Calu3 (cell line): ENCODE measurements at places on chromosomes 5 and 9. TPM values are rescaled to one million over a fixed set of nuclear protein-coding genes. Genes with fewer than 3 reads are reported as not detected.

DNA sequence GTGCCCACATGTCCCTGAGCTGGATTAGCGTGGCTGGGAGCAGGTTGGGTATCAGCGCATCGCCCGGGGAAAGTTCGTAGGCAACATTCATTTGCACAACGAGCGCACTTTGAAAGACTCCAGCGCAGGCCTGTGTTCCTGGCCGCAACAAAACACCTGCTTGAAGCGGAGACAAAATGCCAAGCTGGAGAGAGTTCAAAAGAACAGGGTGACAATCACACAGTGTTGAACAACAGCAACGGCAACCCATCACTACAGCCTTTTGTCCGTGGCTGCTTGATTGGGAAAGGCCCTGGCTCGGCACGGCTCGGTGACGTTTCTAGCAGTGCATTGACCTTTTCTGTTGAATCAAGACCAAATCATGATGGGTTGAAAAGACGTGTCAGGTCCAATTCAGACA, 336.3 kb downstream of the IRX1 start:
- no peaks in the 10 kb centered on the region for H3K36me3 ChIP-seq
- no peak overlapping the region for H3K27ac ChIP-seq
- DNase-seq: no peak

- H3K27me3 ChIP-seq: peaks cover 8% of the 10 kb centered on the region
- no peak overlapping the region for H3K4me3 ChIP-seq
- no peaks in the 10 kb centered on the region for H3K4me1 ChIP-seq
- H3K27ac ChIP-seq: no peak overlapping the region
- no peaks in the 10 kb centered on the region for H3K36me3 ChIP-seq
- no peak for DNase-seq
Measured at GRCh38 chr5:114369680-114370417, 8.0 kb downstream of the KCNN2 start.

DNA sequence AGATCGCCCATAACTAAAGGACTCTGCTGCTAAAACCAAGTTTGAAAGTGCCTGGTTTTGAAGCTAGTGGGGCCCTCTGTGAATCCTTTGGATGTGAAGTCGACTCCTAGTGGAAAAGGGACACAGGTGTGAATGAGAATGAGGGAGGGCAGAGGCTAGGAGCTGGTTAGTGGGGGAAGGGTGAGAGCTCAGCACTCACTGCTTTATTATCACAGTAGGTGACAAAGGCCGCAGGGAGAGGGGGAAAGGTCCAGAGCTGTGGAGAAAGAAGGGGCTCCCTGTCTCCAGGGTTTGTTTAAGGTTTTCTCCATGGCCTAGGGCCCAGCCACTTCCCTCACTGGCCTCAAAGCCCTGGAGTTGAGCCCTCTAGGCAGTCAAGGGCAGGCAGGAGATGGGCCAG, 3.5 kb downstream of the HDHD3 start:
- no peaks in the 10 kb centered on the region for H3K27me3 ChIP-seq
- H3K36me3 ChIP-seq: peaks cover 36% of the 10 kb centered on the region
- no peak overlapping the region for H3K27ac ChIP-seq
- DNase-seq: no peak
- H3K4me3 ChIP-seq: no peak overlapping the region

Gene TPRN
- 18.3 and 20.3 TPM in 2 replicates for total RNA-seq

Gene OLFM1
- 5.5 and 7.9 TPM in 2 replicates for total RNA-seq

DNA sequence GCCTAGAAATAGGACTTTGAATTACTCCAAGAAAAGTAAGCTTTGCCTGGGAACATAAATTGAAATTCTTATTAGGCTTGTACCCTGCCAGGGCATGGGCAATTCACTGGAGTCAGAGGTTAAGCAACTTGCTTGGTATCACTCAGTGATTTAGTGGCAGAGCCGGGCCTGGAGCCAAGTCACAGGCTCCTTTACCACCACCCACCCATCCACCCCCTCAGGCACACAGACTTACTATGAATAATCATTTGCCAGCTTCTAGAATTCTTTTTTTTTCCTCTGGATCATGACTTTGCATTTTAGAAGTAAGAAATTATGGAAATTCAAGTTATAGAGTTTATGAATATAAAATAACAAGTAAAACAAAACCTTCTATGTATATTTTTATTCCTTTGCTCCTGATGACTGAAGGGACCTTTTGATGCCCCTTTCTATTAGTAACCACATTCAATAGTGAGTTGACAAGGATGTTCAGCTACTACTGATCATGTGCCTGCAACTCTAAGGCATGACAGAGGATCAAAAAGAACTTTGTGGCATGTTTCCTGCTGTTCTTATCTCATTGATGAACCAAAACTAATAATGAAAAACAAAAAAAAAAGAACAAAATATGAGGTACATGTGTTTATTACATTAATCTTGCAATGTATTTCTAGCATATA, 614.7 kb downstream of the TLR4 start:
- H3K27me3 ChIP-seq: no peaks in the 10 kb centered on the region
- no peak overlapping the region for H3K27ac ChIP-seq
- no peaks in the 10 kb centered on the region for H3K36me3 ChIP-seq

DNA sequence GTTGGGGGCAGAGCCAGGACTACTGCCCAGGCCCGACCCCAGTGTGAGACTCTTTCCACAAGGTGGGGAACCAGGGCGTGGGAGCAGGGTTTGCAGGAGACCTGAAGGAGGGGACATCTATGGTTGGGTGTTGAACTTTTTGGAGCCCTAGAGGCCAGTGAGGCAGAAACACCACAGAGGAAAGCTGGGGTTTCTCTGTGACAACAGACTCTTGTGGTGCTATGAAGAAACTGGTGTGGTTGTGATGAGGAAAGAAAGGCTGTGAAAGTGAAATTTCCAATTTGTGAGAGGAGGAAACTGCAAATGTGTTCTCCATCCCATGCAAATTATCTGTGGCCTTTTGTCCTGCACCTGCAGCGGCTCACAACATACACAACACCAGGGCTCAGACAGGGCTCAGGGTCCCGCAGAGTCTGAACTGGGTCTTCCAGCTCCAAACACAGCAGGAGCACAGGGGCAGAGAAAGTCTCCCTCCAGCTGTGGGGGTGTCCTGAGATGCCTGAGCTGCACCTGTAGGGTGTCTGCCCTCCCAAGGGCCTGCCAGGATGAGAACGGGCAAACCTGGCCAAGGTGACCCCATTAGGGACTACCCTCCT, 51.4 kb upstream of the GRHPR start:
- H3K27me3 ChIP-seq: peaks cover 21% of the 10 kb centered on the region
- DNase-seq: no peak
- no peaks in the 10 kb centered on the region for H3K4me1 ChIP-seq
- H3K27ac ChIP-seq: no peak overlapping the region

Gene RELL2
- 12.5 and 12.6 TPM in 2 replicates for total RNA-seq

- H3K27me3 ChIP-seq: no peaks in the 10 kb centered on the region
- no peak overlapping the region for H3K4me3 ChIP-seq
- DNase-seq: no peak
- no peak overlapping the region for H3K27ac ChIP-seq
Measured at GRCh38 chr5:154403776-154404387, 41.9 kb upstream of the SAP30L start.

Gene F12
- 14.3 and 20.2 TPM in 2 replicates for total RNA-seq

Gene FOXD4L3
- 0.95 and 1.2 TPM in 2 replicates for total RNA-seq

DNA sequence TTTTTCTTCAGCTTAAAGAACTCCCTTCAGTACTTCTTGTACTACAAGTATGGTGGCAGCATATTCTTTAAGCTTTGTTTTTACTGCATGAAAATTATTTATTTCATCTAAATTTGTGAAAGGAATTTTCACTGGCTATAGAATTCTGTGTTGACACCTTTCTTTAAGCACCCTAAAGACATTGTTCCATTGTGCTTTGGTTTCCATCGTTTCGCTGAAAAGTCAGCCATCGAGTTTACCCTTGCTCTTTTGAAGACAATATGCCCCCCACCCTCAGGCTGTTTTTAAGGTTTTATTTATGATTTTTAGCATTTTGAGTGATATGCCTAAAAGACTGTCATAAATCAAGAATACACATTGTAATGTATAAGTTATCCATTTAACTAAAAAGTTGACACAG, 27.3 kb upstream of the COL5A1 start:
- peaks cover 16% of the 10 kb centered on the region for H3K27me3 ChIP-seq
- H3K4me1 ChIP-seq: no peaks in the 10 kb centered on the region

DNA sequence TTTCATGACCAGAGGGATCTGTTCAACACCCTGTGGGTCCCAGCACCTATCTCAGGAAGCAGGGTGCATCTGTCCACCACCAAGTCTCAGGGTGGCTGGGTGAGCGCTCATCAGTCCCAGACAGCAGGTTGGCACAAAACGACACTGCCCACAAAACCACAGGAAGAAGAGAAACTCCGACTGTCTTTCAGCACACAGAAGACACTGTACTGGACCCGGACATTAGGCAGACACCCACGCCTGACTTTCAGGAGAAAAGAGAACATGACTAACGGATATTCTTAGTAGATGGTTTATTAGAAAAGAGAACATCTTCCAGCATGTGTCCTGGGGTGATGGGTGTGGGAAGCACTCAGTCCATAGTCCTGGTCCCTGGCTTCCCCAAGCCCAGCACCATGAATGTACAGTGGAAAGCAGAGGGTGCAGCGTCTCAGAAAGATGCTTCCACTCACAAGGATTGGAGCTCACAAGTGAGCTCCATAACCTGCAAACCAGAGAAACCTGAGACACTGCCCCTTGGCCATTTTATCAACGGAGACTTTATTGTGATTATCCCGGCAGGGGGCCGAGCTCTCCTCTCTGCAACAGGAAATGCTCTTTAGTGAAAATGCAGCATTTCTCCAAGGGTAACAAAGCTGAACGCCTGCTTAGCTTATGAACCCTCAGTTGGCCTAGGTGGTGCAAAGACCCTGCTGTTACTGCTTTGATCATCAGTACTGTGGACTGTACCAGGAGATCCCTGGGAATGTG, 35.8 kb upstream of the LCP2 start:
- H3K4me3 ChIP-seq: no peak overlapping the region
- H3K36me3 ChIP-seq: peaks cover 4% of the 10 kb centered on the region
- H3K27ac ChIP-seq: no peak overlapping the region
- no peaks in the 10 kb centered on the region for H3K4me1 ChIP-seq
- H3K27me3 ChIP-seq: peaks cover 31% of the 10 kb centered on the region

Gene AK1
- 12.2 and 15.6 TPM in 2 replicates for total RNA-seq

Gene P4HA2
- 45.1 and 51.8 TPM in 2 replicates for total RNA-seq

- no peaks in the 10 kb centered on the region for H3K27me3 ChIP-seq
- H3K4me1 ChIP-seq: peaks cover 7% of the 10 kb centered on the region
- no peak overlapping the region for H3K4me3 ChIP-seq
Measured at GRCh38 chr5:145780982-145781381, 54.2 kb downstream of the PRELID2 start.

DNA sequence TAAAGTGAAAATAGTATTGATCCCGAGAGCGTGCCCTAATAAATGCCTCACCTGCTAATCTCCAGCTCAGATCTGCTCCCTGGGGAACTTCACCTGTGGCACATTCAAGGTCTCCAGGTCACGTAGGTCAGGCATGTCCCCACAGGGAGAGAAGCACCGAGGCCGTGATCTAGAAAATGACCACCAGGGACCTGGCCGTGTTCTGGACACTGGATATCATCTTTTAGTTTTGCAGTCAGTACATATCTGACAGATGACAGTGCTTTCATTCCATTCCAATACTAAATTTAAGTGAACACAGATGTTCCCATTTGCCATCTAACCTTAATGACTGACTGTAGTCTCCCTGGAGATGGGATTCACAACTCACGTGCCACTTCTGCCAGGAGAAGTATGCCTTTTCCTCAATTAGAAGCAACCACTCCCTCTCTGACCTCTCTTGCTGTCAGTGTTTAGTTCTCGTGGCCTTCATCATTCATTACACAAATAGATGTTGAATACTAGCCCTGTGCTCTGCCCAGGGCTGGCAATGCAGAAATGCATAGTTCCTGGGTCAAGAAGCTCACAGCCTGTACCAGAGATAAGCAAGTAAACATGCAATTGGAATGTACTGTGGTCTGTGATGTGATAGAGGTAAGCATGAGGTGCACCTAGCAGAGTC, 276.5 kb downstream of the NTRK2 start:
- peaks cover 27% of the 10 kb centered on the region for H3K4me1 ChIP-seq
- H3K27me3 ChIP-seq: no peaks in the 10 kb centered on the region
- H3K27ac ChIP-seq: no peak overlapping the region
- H3K4me3 ChIP-seq: no peak overlapping the region
- no peak for DNase-seq
- H3K36me3 ChIP-seq: no peaks in the 10 kb centered on the region

DNA sequence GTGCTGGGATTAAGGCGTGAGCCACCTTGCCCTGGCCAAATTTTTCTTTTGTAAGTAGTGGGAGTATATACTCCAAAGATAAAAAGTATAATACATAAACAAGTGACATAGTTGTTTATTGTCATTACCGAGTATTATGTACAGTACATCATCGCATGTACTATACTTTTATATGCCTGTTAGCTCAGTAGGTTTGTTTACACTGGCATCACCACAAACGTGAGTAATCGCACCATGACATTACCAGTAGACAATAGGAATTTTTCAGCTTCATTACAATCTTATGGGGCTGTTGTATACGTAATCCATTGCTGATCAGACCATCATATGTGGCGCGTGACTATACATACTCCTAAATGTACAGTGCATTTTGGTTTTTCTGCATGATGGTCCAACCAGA, 9.8 kb downstream of the SECISBP2 start:
- no peak overlapping the region for H3K4me3 ChIP-seq
- DNase-seq: no peak
- peaks cover 7% of the 10 kb centered on the region for H3K4me1 ChIP-seq
- H3K36me3 ChIP-seq: no peaks in the 10 kb centered on the region

DNA sequence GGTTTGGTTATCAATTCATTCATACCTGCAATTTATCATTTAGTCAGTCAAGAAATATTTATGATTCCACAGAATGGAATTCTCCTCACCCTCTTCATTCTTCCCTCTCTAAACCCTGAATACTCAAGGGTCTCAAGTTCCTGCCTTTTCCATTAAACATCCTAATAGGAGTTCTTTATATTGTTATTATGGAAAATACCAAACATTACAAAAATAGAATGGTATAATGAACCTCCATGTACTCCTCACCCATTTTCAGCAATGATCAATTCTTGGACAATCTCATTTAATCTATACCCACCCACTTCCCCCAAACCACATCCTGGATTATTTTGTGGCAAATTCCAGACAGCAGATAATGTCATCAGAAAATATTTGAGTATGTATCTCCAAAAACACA, 74.5 kb downstream of the ADAMTS12 start:
- H3K4me3 ChIP-seq: no peak overlapping the region
- H3K27me3 ChIP-seq: no peaks in the 10 kb centered on the region
- H3K27ac ChIP-seq: no peak overlapping the region
- no peaks in the 10 kb centered on the region for H3K36me3 ChIP-seq

Gene FOXI1
- not detected in 2 replicates for total RNA-seq

- H3K36me3 ChIP-seq: peaks cover 52% of the 10 kb centered on the region
- H3K4me3 ChIP-seq: peak overlapping the region; percentile 83
- DNase-seq: no peak
- peaks cover 19% of the 10 kb centered on the region for H3K4me1 ChIP-seq
- peaks cover 3% of the 10 kb centered on the region for H3K27me3 ChIP-seq
- H3K27ac ChIP-seq: peak overlapping the region; percentile 89
Measured at GRCh38 chr5:112861638-112861985, 525 bp downstream of the SRP19 start.
